ENCODE measurements at places on chromosomes 4 and X. TPM values are rescaled to one million over a fixed set of nuclear protein-coding genes. Genes with fewer than 3 reads are reported as not detected.

DNA sequence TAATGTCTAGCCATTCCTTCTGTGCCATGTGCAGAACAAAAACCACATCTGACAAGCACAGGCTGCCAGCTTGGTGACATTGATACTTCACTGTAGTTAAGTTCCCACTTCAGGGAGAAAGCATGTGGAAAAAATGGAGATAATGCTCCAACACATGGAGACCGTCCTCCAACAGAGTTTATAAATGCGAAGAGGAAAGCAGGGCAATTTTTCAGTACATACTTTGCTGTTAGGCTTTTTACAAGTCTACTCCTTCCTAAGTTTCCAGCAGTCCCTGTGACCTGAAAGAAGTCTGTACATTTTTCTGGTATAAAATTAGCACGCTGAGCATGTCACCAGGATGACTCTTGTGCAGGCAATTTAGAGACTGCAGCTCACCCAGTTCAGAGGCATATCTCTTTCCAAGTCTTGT is 766.9 kb upstream of the IGFBP7 start:
- no peaks in the 10 kb centered on the region for H3K4me1 ChIP-seq
- no peaks in the 10 kb centered on the region for H3K27me3 ChIP-seq
- no peak overlapping the region for H3K4me3 ChIP-seq
- DNase-seq, result no peak
- H3K36me3 ChIP-seq, result no peaks in the 10 kb centered on the region

DNA sequence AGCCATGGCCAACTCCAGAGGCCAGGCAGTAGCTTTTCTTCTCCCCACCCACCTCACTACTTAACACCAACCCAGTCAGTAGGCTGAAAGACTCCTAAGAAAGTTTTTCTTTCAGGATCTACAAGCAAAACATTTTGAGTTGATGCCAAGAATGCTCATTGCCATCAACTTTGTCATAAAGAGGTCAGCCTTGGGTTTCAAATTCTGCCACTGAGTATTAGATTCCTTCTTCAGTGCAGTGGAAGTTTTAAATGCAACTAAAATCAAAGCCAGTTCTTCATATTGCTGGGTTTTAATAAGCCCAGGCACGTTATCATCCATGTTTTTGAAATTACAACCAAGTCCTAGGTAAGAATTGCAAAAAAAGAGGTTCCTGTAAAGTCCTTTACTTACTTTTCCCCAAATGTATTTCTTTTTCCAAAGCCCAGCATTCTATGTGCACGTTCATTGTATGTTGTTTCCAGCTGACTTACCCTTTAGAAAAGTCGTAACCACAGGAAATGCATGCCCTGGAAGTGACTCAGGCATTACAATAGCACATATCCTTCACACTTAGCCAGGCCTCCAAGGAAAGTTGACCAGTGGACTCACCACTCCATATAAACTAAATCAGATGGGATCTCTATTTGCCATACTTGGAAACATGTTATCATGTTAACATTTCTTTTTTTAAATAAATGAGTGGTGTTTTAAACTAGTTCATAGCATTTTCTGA is 229.9 kb downstream of the SOX3 start:
- H3K4me1 ChIP-seq, result no peaks in the 10 kb centered on the region
- H3K27ac ChIP-seq, result no peak overlapping the region

GRCh38 chrX:116241001-116241400 is 70.5 kb downstream of the AGTR2 start:
- no peak overlapping the region for H3K27ac ChIP-seq
- no peaks in the 10 kb centered on the region for H3K27me3 ChIP-seq
- H3K4me3 ChIP-seq, result no peak overlapping the region
- H3K4me1 ChIP-seq, result no peaks in the 10 kb centered on the region

DNA sequence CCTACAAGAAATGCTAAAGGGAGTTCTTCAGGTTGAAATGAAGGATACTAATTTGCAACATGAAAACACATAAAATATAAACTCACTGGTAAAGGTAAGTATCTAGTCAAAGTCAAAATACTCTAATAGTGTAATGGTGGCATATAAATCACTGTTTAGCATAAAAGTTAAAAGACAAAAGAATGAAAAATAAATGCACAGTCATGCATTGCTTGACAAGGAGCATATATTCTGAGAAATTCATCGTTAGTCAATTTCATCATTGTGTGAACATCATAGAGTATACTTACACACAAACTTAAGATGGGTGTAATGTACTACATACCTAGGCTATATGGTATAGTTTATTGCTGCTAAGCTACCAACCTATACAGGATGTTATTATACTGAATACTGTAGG is 194.4 kb upstream of the PDE5A start:
- no peak for DNase-seq
- H3K4me3 ChIP-seq, result no peak overlapping the region
- no peaks in the 10 kb centered on the region for H3K36me3 ChIP-seq

The GATA1 gene
- total RNA-seq, result not detected

The IL21 gene
- total RNA-seq, result not detected

The SNCA gene
- 11.8 TPM for total RNA-seq

The IGSF1 gene
- total RNA-seq, result 7.5 TPM

The COX7B2 gene
- not detected for total RNA-seq

All from adrenal gland (tissue), 19 donors.